ENCODE measurements at places on chromosomes 11 and 22.

GRCh38 chr22:18970176-18970947, 34.3 kb upstream of the PRODH start:
- no peak for DNase-seq

GRCh38 chr11:85945788-85946187, 90.6 kb downstream of the CCDC83 start:
- no peak for DNase-seq

GRCh38 chr11:114273071-114273470, 23.1 kb upstream of the NNMT start:
- DNase-seq, result no peak

GRCh38 chr22:46614025-46614931, 5.9 kb upstream of the GRAMD4 start:
- no peak for DNase-seq

GRCh38 chr22:48579928-48580309, 1247.8 kb downstream of the BRD1 start:
- no peak for DNase-seq
